ENCODE measurements at places on chromosomes 1 and 21.

DNA sequence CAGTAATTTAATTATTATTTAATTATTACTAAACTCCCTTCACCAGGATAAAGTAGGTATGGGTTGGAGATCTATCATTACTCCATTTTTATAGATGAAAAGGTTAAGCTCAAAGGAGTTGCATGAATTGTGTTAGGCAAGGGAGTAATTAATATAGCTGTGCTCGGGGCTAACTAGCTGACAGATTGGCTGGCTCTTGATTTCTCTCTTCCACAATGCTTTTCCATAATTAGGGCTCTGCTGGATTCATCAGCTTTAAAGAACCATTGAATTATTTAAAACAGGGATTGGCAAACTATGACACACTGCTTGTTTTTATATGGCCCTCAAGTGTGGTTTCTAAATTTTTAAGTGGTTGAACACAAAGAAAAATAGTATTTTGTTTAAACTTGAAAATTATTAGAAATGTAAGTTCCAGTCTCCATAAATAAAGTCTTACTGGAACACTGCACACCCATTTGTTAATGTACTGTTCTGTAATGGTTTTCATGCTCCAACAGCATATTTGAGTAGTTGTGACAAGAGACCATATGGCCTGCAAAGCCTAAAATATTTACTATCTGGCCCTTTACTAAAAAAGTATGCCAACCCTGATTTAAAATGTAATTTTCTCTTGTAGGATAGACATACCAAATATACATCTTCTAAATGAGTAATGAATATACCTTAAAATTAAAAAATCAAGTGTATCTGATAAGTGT, 76.4 kb downstream of the GDAP2 start:
- DNase-seq = no peak

- no peak for DNase-seq
These were observed 3.1 kb downstream of the GJA5 start for GRCh38 chr1:147757015-147757990.

DNA sequence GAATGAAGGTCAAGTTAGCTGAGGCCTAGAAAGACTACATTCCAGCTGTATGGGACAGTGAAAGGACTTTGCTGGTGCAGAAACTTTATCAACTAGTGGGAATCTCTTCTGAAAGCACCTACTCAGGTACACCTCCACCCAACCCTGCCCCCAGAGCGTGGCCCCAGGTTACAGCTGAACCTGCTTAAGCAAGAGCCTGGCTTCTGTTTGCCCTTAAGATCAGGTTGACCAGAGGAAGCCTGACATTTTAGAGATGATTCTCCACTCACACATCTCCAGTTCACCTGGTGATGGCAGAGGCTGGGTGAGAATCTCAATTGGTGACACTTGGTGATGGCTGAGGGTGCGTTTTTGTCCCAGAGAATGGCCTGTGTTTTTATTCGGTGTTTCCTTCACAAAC, 24.0 kb downstream of the ELAPOR1 start:
- no peak for DNase-seq

DNA sequence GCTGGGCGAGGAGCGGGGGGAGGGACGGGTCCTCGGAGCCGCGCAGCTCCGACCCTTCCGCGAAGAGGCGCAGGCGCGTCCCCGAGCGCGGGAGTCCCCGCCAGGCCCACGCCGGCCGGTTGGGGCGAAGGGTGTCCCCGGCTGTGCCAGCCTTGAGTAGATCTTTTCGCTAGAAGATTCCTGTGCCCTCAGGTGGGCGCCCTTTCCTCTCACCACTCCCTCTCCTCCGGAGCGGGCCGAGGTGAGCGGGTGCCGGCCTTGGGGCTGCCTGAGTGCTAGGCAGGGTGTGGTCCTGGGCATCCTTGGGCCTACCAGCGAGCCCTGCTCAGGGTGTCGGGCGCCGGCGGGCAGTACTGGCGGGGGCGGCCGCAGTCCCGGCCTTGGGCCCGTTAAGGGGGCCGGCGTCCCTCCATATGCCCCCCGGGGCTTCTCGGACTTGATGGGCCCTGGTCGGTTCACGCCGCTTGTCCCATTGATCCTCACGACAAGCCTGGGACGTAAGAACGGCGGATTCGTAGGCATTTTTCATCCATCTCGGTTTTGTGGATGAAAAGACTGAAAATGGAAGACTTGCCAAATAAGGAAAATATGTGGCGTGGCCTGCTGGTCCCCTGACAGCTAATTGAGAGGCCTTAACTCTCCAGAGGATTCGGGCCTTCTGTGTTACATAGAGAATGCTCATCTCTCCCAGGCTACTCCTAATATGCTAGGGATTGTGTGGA, 712 bp downstream of the DEGS1 start:
- peak; percentile 46 for DNase-seq

GRCh38 chr1:55309786-55310504, 94.8 kb upstream of the USP24 start:
- DNase-seq = no peak

- DNase-seq = no peak
These were observed 1.5 kb downstream of the SNX27 start for GRCh38 chr1:151613282-151613780.

DNA sequence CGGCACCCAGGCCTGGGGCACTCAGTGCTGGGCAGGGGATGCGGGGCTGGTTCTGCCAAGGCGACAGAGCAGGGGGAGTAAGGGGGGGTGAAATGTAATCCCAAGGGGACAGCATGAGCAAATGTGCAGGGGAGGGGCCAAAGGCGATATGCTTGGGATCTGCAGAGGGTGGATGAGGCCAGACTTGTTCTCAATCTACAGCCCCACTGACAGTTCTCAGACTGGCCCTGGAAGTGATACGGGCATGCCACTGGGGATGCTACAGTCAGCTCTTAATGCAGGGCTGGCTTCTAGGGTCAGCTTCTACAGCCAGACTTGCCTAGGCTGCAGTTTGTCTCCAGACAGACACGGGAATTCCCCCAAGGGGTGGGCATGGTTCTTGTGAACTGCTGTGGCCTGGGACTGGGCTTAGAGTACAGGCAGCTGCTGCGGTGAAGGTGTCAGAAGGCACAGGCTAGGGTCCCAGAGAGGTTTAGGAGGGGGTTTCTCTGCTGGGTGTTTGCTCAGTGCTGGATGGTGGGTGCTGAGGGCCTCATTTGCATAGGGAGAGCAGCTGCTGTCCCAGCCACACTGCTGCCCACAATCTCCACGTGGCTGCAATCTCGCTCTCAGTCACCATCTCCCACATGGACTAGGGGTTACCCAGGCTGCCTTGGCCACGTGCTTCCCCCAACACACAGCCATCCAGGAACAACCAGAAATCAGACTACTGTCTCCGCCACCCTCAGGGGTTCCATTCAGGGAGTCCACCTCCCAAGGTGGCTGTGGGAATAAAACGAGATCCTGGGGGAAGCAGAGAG, 190.1 kb downstream of the HIVEP3 start:
- DNase-seq = peak; percentile 68

DNA sequence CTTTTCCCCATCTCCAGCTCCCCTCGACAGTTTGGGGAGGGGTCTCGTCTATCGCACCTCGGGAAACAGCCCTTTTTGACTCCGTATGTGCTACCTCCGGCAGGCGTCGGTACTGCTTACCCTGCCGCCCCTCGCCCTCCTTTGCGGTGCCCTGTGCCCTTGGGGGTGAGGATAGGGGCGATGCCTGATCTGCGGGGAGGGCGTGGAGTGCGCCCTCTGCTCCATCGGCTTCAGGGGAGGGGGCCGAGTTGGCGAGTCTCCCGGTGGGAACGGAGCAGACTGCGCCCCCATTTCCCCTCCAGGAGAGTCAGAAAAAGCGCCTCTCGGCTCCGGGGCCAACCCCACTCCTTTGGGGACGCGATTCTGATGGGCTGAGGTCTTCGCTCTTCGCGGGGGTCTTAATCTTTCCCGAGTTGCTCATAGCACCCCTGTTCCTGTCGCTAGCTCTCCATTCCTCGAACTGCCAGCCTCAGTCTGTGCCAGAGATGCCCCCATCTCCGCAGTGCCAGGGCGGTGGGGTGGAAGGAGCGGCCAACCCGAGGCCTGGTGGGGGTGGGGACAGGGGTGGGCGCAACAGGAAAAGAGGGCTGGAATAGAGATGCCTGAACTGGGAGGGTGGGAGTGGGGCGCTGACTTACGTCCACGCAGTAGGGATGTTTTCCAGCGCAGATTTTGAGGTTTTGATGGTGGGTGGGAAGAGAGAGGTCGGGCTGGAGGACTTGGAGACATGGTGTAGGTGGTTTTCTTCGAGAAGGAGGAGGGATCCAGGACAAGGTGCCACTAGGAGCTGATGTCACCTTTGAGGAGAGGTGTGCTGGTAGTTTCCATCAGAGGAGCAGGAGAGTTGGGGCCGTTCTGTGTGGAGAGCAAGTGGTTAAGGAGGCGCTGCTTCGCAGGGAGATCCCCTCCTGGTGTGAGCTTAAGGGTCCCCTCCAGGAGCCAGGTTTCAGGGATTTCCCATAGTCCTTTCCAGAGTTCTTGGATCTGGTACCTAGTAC, 674 bp downstream of the PPFIA4 start:
- no peak for DNase-seq

- no peak for DNase-seq
These were observed 262.4 kb downstream of the HHIPL2 start for GRCh38 chr1:222285526-222285925.

GRCh38 chr1:209598227-209598626, 14.7 kb downstream of the CAMK1G start:
- no peak for DNase-seq

DNA sequence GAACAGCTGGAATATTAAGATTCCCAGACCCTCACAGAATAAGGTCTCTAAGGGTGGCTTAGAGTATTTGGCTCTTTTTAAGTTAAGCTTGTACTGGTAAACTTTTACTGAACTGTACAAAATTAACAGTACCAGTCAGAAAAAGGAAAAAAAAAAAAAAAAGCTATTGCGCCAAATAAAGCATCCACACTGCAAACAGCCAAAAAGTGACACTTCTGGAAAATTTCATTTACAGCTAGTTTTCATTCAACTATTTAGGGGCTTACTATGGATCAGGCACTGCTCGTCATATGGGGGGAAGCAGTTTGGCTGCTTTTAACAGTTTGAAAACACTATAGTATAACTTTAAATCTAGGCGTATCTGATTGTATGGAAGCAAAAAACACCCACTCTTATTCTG, 139.6 kb downstream of the EIF4G3 start:
- no peak for DNase-seq

DNA sequence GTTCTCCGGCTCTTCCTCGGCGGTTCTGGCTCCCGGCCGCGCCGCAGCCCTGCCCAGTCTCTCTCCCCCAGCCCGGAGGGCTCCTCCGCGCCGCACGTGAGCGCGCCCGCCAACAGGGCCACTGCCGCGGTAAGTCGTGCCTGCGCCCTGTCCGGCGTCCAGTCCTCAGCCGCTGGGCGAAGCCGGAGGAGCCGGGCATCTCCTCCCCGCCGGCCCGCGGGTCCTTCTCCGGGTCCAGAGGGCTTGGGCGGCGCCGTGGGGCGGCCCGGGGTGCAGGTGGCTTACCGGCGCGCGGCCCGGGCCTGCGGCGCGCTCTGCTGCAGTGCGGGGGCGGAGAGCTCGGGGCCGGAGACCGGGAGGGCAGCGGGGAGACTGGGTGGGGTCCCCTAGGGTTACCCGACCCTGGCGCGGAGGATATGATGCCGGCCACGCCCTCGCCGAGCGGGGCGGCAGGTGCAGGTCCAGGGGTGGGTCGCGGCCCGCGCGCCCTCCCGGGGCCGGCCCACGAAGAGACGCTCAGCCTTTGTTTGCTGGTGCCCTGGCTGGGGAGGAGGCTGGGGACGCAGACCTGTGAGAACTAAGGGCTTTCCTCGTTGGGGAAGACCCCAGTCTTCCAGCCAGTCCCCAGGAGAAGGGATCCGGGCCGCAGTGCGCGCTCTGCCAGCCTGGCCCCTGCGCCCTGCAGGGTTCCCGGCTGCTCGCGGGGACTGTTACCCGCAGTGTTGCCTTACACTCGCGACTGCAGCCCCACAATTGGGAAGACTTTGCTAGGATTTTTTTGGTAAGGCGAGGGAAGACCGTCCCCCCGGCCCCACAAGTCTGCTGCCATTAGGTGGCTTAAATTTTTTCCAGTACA, at the start of gene DOP1B:
DOP1B (plus strand) TSS at position 10 of the 856 bp plus-strand sequence. CDS start 7,910 bp downstream, outside the sequence.
- peak; percentile 40 for DNase-seq

- no peak for DNase-seq
These were observed 114.8 kb downstream of the LAMC2 start for GRCh38 chr1:183300828-183301227.

- DNase-seq = no peak
These were observed 6.6 kb downstream of the EPHB2 start for GRCh38 chr1:22717037-22717760.

DNA sequence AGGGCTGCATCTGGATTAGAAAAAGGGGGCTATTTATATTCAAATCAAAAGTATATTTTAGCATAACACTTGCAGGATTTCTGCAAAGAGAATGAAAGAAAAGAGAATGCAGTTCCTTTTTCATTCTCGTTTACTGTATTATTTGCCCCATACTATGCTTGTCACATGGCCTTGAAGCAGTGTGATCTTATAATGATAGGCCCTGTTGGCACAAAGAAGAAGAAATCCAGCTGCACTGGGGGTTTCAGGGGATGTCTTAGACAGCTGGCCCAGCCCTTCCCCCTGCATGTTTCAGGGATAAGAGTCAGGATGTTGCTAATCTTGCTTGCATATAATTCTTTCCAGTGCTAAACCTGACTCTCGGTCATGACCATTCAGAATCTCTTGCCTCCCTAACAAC, 369.5 kb downstream of the SEC16B start:
- no peak for DNase-seq

DNA sequence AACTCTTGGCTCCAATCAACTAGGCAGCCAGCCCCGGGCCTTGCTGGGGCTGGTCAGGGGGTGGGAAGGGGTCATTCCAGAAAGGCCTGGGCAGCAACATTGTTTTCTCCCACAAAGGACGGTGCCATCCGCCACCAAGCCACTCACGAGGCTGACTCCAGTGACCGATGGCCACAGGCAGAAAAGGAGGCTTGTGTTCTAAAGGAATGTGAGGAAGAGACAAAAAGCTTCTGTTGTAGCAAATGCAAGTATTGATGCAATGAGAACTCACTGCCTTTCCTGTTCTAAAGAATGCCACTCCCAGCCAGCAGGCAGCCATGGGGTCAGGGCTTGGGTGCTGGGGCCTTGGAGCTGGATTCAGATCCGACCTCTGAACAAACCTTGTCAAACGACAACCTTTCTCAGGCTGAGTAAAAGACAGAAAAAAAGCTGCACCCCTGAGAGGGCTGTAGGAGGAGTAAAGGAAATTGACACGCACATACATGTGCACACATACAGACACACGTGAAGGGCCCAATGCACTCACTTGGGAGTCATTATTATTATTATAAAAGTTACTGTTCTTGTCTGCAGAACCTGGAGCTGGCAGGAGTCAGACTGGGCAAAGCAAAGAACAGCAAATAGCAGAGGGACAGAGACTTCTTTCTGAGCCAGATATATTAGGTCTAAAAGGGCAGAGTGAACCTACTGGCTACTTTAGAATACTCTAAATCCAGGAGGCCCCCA, 13.9 kb upstream of the PRMT2 start:
- DNase-seq = no peak

GRCh38 chr1:41666981-41667631, 182.6 kb upstream of the EDN2 start:
- peak; percentile 56 for DNase-seq

DNA sequence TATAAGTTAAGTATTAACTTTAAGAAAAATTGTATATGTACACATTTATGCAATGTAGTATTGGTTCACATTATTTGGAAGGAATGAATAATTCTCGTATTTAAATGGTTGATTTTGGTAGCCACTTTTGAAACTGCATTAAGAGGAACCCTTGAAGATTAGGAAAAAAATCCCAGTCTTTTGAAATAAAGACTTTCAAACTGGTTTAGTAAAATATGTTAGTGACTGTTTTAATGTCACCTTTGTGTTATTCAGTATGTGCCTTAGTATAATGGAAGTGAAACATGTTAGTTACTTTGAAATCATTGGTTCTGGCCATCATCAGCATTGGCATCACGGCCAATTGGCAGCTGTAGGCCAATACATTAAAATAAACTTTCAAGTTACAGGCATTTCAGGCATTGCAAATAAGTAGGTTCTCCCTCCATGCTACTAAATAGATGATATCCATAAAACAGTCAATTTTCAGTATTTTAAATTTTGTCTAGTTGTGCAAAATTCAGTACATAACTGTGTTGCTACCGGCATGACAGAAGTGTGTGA, 4.4 kb downstream of the MIER1 start:
- no peak for DNase-seq
